ENCODE measurements at places on chromosomes 3 and 15.

- DNase-seq, result no peak
Observed at GRCh38 chr15:98719137-98719740, 70.9 kb downstream of the IGF1R start.

- no peak for DNase-seq
Observed at GRCh38 chr3:31880020-31880419, 101.0 kb downstream of the OSBPL10 start.

GRCh38 chr3:52730681-52731080 is 24.8 kb downstream of the SPCS1 start:
- DNase-seq, result no peak

GRCh38 chr3:27239951-27240350 is 129.2 kb downstream of the NEK10 start:
- DNase-seq, result no peak

GRCh38 chr3:51622868-51623267 is 48.2 kb upstream of the TEX264 start:
- DNase-seq, result no peak

- DNase-seq, result no peak
Observed at GRCh38 chr3:148226246-148226645, 471.5 kb upstream of the AGTR1 start.

DNA sequence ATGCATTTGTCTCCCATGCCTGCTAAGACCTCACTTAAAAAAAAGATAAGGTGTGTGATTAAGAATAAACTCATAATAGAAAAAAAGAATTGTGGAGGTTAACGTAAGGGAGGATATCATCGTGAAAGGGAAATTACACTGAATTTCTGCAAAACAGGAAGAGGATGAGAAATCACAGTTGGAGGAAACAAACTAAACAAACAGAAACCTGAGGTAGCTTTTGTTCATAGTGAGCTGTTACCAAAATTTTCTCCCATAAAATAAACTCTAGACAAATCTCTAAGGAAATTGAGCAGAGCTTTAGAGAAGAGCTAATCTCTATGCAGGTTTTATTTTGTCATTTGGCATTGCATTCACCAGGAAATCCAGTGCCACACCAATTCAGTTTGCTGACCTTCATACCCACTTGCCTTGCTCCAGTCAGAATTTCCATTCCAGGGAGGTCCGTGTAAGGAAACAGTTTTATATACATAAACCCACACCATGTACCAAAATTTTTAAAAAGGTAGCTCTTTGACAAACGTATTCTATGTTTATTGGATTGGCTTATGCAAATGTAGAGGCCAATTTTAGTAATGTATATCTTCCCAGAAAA is 231.2 kb downstream of the MBNL1 start:
- DNase-seq, result no peak

DNA sequence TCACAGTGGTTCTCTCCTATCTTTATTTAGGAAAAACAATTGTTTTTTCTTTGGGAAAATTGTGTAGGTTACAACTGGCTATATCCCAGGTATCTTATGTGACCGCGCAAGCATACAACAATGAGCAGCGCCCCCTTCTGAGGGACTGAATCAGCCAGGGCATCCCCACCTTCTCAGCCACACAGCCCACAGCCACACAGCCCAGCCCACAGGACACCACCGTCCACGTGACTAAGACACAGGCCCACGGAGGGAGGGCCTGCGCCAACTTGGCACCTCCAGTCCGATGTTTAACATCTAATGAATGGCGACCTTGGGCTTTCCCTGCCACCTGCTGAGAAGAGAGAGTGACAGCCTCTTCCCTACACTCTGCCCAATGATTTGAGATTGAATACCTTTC is 68.1 kb downstream of the ATP10A start:
- no peak for DNase-seq

DNA sequence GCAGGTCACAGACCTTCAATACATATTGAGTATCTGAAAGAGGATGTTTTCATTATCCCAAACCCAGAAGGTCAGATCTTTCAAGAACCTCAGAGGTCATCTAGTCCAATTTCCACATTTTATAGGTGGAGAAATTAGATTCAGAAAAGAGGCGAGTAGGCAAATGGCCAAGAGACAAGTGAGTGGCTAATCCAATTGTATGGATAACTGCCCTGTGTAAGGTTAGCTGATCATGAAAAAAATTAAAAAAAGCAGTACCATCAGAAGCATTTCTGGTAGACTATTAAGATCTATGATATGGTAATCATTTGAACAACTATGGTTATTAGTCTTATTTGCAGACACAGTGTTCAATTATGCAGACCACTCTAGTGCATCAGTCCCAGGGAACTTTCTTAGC is 660.7 kb upstream of the CFAP20DC start:
- DNase-seq, result no peak

GRCh38 chr15:59570315-59570714 is 41.3 kb upstream of the GCNT3 start:
- DNase-seq, result no peak

- no peak for DNase-seq
Observed at GRCh38 chr3:141471160-141471559, 15.7 kb upstream of the RASA2 start.

DNA sequence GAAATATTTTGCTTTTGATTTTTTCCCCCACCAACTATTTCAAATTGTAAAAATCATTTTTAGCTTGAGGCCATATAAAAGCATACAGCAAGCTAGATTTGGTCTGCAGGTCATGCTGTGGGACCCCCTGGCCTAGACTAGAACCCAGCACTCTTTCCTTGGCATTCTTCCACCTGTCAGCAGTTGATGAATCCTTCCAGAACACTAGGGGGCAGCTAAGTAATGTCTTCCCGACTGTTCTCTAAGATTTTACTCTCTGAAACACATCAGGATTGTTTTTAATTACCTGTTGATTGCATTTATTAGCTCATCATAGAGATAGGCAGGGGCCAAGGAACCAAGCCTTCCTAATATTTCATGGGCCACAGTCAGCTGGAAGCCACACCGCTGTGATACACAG is 174.5 kb downstream of the CACNA1D start:
- no peak for DNase-seq

GRCh38 chr3:178525251-178525650 is 11.0 kb upstream of the KCNMB2 start:
- DNase-seq, result no peak

DNA sequence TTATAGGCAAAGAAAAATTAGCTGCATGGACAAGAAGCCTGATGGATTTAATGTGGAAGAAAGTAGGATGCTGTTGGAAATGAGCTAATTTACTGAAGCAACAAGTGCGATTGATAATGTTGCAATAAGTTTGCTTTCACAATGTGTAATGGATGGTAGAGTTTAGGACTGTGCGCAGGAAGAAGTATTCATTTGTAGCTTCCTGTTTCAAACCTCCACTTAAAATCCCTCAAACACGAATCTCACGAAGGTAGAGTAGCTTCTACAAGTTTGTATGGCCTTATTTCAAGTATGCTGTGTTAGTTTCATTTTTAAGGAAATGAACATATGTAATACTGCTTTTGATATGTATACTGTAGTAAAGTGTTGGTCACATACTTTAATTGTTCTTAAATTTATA is 42.3 kb downstream of the KCNH8 start:
- DNase-seq, result no peak

DNA sequence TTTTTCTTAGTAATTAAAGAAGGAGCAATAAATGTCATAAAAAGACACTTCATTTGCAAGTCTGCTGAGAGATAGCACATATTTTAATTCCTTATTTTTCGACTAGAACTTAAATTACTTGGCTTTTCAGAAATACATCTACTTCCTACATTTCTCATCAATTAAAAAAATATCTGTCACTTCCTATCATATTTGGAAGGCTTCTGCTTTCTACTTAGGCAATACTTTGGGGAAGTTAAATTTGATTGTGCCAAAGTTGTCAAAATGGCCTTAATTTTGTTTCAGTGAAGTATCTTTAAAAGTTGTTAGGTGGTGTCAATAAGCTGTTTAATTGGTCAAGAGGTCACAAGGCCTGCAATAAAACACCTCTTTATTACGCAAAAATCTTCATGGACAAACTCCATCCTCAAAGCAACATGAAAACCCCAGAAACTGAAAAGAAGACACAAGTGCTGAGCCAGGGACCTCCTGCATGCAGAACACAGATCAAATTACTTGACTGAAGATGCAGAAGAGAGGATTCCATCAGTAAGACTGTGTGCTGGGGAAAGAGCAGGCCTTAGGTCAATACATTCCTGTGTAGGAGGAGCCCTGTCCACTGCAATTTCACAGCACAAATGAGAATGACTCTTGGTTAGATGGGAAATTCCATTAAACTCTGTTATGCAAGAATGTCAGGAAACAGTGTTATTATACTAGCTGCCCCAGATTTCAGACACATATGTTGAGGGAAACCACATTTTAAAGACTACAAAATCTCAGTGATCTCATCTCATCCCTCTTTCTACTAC is 48.0 kb upstream of the FSTL1 start:
- no peak for DNase-seq

DNA sequence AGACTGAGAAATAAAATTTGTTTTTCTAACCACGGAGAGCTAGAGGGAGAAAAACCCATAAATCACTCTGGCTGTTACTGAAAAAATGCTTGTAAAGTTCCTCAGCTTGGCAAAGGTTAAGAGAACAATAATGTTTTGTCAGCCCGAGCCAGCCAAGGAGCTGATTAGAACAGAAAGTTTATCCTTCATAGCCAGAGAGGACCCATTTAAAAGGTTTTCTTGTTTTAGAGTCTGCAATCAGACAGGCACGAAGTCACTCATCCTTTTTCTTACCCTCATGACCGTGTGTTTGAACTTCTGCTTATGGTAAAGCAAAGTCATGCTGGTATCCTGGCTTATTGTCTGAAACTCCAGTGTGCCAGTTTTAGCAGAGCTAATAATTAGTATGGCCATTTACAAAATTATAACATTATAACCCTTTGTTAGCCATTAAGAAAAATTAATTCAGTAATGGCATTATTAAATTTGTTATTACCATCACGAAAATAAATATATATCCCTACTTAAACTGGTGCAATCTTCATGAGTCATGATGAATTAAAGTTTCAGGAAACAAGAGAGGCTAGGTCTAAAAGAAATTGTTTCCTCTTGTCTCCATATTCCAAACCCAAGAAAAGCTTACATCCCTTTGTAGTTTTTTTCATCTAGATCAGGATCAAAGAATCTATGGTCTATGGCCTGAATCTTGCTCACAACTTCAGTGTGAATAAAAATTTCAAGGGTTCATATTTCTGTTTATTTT is 13.5 kb upstream of the STXBP5L start:
- no peak for DNase-seq

GRCh38 chr15:48778331-48778730 is 32.5 kb downstream of the CEP152 start:
- DNase-seq, result no peak

- no peak for DNase-seq
Observed at GRCh38 chr3:187648177-187648576, 22.0 kb downstream of the SST start.
